ENCODE measurements at places on chromosomes 1 and 21.

- peak; percentile 48 for DNase-seq
These were observed 992 bp downstream of the TENT5C start for GRCh38 chr1:117606649-117607430.

- no peak for DNase-seq
These were observed 5.4 kb upstream of the KDM4A start for GRCh38 chr1:43644558-43644957.

GRCh38 chr1:77282187-77282865 lies 507 bp downstream of the AK5 start:
- DNase-seq = peak; percentile 21

GRCh38 chr1:64171797-64172281 lies 31.6 kb upstream of the UBE2U start:
- DNase-seq = no peak

DNA sequence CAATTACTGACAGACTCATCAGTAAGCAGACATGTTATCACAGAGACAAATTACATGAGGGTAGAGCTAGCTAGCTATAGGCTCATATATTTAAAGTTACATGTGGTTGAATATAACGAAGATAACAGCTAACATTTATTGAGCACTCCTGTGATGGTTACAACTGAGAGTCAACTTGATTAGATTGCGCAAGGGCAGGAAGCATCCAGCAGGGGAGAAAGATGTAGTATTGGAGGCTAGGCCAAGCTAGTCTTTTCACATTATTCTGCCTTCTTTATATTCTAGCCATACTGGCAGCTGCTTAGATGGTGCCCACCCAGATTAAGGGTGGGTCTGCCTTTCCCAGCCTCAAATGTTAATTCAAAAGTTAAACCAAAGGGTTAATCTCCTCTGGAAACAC lies 37.1 kb downstream of the PIGK start:
- no peak for DNase-seq

DNA sequence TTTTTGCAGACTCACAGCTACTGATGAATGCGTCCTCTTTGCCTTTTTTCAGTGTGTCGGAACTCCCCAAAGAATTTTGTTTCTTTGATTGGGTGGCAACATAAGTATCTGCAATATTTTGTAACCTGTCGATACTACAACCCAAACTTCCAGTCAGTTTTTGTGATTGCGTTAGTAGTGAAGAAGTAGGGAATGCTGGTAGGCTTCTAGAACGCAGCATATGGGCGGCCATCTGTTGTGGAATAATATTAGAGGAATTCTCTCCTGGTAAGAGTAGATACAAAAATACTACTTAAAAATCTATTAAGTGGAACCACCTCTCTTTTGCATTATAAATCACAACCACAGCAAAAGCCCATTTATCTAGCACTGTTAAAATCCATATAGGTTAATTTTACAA lies 107.4 kb downstream of the LYST start:
- no peak for DNase-seq

GRCh38 chr1:203402629-203403337 lies 51.9 kb upstream of the FMOD start:
- DNase-seq = no peak

DNA sequence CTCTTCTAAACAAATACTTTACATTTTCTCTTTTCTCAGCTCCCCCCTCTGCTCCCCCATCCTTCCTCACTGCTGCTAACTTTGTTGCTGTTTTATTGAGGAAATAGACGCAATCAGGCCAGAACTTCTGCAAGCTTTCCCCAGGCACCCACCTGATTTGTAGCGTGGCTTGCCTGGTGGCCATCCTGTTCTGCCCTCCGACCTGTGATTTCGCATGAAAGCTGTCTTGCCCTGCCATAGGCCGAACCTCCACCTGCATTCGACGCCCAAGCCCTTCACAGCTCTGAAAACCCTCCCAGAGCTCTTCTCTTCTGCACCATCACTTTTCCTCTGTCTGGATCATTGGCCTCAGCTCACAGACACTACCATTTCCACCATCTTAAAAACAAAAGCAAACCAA lies 100.6 kb downstream of the PLPP3 start:
- no peak for DNase-seq

DNA sequence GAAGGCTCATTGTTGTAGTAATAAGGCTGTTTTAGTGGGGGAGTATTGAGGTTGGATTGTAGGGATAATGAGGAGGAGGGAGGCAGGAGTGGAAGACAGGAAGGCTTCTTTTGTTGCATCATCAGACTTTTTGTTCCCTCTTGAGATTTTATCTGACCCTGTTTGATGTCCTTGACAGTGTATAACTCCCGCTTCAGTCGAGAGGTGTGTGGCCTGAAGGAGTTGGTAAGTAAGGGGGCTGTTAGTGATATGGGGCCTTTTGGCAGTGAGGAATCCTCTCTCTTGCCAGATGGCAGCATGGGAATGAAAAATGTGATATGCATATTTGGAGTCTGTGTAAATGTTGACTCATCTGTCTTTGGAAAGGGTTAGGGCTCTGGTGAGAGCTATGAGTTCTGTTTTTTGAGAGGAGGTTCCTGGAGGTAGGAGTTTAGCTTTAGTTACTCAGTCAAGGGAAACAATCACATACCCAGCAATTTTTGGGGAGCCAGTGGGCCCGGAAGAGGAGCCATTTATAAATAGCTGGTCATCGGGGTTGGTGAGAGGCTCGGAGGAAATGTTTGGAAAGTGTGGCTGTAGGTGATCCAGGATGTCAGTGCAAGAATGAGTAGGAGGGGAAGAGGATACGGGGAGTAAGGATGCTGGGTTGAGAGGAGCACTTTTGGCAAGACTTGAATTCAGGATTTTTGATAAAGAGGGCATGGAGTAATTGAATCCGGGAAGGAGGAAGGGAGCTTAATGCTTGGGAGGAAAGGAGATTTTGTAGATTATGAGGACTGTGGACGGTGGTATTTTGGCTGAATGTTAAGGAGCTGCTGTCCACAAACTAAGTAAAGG lies 136.7 kb upstream of the ETV3 start:
- no peak for DNase-seq

- DNase-seq = no peak
These were observed 56.7 kb downstream of the RIPK4 start for GRCh38 chr21:41709965-41710822.

DNA sequence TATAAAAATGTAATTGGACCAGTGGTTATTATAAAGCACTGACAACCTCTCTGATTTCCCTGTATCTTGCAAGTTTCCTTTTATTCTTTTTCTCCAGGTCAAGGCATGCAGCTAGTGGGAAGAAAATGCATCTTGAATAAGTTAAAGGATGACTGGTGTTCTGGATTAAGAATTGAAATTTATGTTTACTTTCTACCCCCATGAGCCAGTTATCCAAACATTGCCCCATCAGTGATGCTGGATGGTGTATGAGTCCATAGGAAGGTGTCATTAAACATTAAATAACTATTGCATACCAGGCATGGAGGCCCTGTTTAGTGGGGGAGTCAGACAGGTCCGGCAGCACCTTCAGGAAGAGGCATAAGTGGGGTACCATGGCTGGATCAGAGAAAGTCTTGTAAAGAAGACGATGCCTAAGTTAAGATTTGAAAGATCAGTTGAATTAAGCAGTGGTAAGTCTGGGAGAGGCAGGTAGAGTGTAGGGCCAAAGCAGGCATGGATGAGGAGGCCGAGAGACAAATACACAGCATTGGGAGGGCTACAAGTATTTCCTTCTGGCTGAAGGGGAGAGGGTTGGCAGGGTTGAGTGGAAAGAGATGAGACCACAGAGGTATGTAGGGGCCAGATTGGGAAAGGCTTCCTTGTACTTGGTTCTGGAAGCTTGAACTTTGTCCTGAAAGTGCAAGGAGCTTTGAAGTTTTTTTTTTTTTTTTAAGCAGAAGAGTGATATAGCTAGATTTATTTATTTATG lies 5.7 kb downstream of the SZRD1 start:
- no peak for DNase-seq

GRCh38 chr1:227918736-227919135 lies 29.0 kb downstream of the WNT9A start:
- no peak for DNase-seq

GRCh38 chr1:246111570-246111969 lies 395.5 kb downstream of the SMYD3 start:
- DNase-seq = no peak

- no peak for DNase-seq
These were observed 110.6 kb downstream of the USP25 start for GRCh38 chr21:15840406-15840805.

GRCh38 chr1:45654540-45655280 lies 30.9 kb upstream of the CCDC17 start:
- no peak for DNase-seq

- DNase-seq = no peak
These were observed 18.9 kb upstream of the PDXK start for GRCh38 chr21:43699933-43700599.

DNA sequence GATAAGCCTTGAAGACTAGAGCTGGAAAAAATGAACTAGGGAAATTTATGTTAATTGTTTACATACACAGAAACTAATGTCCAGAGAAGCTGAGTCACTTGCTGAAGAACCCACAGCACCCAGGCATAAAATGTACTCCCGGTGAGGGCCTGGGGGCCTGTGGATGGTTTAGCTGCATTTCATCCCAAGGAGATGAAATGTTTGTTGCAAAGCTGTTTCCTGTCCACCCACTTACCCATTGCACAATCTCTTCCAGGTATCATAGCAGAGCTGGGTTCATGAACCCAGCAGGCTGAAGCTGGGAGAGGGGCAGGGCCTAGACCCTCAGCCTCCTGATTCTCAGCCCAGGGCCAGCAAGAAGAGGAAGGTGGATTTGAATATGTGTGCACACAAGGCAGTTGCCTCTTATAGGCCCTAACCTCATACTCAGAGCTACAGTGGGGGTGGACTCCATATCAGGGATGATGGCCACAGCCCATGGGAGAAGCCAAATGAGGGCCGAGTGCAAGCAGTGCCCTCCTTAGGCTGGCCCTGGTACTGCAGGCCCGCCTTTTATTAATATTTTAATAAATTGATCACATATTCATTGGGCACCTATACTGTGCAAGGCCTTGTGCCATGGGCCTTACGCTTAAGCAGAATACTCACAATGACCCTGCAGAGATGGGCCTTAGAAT lies 110.8 kb downstream of the LACTBL1 start:
- DNase-seq = no peak

GRCh38 chr1:37728416-37728815 lies 36.1 kb downstream of the CDCA8 start:
- DNase-seq = no peak

DNA sequence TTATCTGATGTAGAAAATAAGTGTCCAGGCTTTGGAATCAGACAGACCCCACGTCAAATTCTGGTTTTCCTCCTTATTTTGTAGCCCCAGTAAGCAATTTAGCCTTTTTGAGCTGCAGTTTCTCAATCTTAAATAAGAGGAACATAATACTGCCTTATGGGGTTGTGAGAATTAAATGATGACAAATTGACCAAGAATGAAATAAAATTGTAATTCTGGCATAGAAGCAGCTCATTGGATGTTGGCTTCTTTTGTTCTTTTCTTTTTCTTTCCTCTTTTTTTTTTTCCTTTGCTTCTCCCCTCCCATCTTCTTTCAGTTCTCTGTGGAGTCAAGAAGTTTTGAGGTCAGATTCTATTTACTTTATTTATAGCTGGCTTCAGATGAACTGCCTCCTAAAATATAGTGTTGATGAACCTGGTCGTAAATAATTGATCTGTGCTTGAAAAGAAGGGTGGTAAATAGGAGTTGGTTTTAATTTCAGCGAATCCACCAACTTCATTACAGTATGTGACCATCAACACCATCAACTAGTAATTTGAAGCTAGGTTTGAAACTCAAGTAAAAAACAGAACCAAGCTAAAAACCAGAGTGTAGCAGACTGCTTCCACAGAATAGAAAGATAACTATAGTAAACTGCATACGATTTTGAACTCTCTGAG lies 81.1 kb downstream of the CACHD1 start:
- DNase-seq = no peak

GRCh38 chr1:189269011-189269410 lies 1208.7 kb downstream of the BRINP3 start:
- DNase-seq = no peak

- DNase-seq = no peak
These were observed 881 bp downstream of the USP25 start for GRCh38 chr21:15730484-15731242.

GRCh38 chr1:114126261-114127095 lies 27.2 kb downstream of the SYT6 start:
- DNase-seq = no peak

DNA sequence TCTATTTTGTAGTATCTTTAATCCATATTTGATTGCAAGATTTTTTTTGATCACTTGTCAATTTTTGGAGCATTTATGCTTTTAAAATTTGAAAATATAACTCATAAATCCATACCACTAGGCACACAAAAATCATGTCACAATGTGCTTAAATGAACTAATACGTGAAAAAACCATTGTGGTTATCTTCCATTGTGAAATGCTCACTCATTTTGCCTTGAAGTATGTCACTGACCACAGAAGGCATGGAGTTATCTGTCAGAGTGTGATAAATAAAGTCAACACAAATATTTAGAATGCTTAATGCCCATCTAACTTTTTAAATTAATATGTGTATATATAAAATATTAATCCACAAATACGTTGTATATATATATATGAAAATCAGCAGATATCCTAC lies 347.2 kb downstream of the PTPRC start:
- no peak for DNase-seq

DNA sequence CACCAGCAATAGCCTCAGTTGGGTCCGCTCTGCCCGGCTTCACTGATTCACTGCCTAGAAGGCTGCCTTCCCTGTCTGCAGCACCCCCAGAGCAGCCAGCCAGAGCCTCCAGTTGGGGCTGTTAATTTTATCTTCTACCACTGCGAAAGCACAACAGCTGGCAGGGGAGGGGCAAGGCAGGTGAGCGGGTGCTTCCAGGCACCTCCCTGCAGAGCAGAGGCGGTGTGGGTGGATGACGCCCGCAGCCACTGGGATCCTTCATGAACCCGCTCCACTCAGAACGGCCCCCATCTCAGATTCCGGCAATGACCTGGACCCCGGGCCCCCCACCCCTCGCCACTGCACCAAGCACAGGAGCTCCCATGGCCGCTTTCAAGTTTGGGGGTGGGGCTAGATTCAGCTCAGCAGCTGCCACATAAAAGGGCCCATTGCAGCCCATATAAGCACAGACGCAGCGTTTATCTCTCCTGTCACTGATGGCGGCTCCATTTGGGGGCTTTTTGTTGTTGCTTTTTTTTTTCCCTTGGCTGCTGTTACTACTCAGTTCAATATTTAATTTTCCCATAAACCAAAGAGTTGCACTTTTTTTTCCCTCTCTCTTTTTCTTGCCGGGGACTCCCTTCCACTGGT lies 128.0 kb upstream of the KLHDC7A start:
- no peak for DNase-seq

- DNase-seq = no peak
These were observed 68.0 kb downstream of the PRKAA2 start for GRCh38 chr1:56713112-56713511.

GRCh38 chr21:46084709-46085108 lies 13.2 kb upstream of the COL6A2 start:
- DNase-seq = no peak
